Mucosa of descending colon (tissue), 3 donors: ENCODE measurements at places on chromosomes 12 and 14.
A peak's percentile ranks its signal among the peaks of the same experiment; 100 is the strongest.

DNA sequence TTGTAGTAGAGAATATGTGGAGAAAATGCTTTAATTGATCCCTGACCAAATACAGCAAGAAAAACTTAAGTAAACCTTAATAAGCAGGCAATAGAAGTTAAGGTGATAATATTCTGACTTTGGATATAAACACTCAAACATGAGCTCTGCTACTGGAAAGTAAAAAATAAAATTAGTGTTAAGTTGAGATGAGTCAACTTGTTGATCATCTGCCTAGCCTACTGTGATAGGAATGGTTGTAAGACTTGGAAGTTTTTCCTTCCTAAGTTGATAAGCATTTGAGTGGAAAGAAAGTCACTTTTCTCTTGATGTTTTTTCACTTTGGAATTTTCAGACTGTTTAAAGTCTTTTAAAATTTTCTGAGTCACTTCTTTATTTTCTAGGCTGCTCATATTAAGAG lies 26.0 kb downstream of the ADIPOR2 start:
- DNase-seq, result no peak

- DNase-seq, result no peak
Observed at GRCh38 chr12:42524716-42525115, 64.8 kb downstream of the PRICKLE1 start.

- no peak for DNase-seq
Observed at GRCh38 chr14:22025879-22026278, 352.3 kb upstream of the OR4E1 start.

DNA sequence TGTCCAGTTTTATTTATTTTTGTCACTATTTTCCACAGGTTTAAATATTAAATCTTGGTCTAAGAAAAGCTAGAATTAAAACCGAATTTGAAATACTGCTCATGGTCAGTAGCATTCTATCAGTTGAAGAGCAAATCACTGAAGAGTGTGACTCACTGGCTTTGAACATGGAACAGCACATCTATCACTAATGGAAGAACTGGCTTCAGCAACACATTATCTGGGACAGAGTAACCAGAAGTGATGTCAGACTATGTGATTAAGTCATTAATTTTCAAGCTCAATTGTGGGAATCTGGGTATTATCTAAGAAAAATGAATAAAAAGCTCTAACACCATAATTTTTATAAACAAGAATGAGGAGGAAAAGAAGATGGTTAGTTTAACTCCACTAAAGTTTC lies 527.5 kb downstream of the TMTC2 start:
- no peak for DNase-seq

DNA sequence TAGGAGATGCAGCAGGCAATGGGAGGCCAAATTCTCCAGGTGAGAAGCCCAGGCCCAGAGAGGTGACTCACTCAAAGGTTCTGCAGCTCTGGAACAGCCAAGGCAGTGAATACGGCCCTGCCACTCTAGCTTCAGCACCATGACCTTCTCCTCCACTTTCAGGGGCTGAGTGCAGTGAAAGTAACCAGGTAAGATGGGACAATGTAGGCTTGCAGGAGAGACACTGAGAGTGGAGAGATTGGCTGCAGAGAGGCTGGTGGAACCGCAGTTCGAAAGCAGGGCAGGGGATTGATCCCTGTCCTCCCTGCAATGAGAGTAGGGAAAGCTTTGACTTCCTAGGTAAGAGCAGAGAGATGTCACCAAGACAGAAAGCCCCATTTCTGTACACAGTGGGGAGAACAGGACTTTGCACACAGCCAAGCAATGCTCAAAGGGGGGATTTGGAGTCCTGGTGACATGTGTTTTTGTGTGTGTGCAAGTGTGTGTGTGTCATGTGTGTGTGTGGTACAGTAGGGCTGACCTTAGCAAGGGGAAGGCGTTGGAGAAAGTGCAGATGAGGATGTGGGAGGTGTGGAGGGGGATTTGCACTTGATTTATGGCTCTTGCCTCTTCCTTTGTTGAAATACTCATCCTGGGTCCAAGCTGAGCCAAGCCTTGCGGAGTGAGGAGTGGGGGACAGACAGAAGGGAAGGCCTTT lies 12.7 kb downstream of the DHRS2 start:
- no peak for DNase-seq

DNA sequence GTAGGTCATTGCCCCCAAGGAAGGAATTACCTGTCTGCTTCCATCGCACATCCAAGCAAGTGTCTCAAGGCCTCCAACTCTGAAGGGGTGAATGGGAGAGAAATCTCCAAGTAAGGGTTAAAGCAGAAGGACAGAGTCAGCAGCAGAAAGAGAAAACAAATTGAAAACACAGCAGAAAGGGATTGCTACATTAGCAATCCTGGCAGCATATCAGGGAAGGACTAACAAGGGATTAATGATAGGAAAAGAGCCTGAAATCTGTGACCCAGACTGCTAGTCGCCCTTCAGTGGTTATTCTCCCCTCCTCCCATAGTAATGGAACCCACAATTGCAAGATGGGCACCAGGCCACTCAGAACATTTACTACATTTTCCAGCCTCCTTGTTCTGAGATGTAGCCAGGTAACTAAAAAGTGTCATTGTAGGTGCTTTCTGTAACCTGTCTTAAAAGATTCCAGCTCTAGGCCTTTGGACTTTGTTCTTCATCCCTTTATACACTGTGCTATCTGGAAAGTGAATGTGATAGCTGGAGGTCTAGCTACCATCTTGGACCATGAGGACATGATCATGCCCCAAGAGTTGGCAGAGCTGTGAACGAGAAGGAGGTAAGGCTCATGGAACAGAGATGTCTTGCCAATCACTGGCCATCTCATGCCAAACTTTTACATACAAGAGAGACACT lies 36.0 kb downstream of the MAP3K9 start:
- DNase-seq, result no peak

GRCh38 chr14:68779761-68780323 lies 13.0 kb downstream of the ZFP36L1 start:
- DNase-seq, result no peak

GRCh38 chr12:131379738-131380137 lies 331.2 kb upstream of the SFSWAP start:
- DNase-seq, result no peak

DNA sequence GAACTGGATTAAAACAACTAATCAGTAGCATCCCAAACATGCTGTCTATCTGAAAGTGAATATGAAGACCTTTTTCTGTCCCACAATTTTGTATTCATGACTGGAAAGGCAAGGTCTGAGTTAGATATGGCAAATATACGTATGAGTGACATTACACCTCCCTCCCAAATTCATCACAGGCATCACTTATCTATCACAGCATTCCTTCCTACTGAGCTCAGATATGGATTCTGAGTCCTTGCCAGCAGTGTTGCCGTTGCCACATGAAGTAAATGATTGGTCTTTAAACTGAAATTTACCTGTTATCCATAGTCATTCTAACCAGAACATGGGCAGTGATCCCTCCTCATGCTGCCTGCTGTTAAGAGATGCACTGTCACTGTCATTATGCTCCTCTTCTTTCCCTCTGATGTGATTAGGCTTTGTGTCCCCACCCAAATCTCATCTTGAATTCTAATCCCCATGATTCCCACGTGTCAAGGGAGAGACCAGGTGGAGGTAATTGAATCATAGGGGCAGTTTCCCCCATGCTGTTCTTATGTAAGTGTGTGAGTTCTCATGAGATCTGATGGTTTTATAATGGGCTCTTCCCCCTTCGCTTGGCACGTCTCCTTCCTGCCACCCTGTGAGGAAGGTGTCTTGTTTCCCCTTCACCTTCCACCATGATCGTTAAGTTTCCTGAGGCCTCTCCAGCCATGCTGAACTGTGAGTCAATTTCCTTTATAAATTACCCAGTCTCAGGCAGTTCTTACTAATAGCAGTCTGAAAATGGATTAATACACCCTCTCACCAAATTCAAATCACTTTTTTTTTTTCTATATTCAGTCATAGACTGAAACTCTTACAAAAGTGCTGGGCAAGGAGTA lies 288.4 kb downstream of the NUAK1 start:
- DNase-seq, result no peak

DNA sequence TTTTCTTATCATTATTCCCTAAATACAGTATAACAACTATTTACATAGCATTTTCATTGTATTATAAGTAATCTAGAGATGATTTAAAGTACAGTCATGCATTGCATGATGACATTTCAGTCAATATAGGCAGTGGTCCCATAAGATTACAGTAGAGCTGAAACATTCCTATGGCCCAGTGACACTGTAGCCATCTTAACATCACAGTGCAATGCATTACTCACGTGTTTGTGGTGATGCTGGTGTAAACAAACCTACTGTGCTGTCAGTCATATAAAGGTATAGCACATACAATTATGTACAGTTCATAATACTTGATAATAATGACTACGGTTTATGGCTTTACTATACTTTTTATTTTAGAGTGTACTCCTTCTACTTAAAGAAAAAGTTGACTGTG lies 13.3 kb downstream of the LLPH start:
- DNase-seq, result no peak

- DNase-seq, result peak; percentile 29
Observed at GRCh38 chr12:69415471-69416275, 54.5 kb upstream of the FRS2 start.

DNA sequence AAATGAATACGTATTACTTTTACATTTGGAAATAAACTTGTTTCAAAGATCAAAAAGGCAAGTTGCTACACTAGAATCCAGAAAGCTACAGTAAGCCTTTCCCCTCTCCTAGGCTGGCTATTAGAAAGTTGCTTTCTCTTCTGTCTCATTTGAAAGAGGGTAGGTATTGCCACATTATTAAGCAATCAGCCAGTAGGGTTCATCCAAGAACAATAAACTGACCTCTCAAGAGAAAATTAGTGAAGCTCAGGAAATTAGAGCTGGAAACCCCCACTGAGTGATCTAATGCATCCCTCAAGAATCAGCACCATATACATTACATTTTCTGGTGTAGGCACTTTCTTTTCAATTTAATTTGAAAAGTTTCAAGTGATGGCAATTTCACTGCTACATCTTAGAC lies 4.5 kb upstream of the TMEM233 start:
- DNase-seq, result no peak

GRCh38 chr12:114444422-114445279 lies 38.7 kb upstream of the TBX5 start:
- DNase-seq, result no peak

DNA sequence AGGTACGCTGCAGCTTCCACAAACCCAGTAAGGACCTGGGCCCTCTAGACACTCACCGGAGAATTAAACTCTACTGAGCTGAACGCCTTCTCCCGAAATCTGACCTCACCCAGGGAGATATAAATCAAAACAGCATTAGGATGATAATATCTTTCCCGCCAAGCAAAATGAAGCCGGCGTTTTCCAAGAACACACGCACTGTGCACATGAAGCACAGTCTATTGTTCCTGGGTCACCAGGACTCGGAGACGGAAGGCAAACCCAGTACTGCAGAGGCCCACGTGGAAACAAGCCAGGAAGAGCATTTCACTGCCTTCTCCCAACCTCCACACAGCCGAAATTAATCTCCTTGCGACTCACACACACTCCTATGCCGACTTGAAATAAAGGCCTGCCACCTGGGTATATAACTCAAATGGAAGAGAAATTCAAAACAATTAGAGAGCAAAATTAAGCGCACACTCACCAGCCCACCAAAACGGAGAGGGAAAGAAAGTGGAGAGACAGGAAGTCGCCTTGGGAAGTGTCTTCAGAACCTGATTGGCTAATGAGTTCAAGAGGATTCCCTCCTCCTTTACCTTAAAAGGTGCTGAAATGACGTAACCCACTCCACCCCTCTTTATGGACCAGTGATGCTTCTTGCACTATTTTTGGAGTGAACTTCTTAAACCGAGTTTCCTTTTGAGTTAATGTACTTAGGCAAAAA lies at the start of gene CCNB1IP1:
CCNB1IP1 (minus strand) TSS at position 492 of the 706 bp plus-strand sequence. CDS start 16,756 bp downstream, outside the sequence.
- DNase-seq, result no peak

DNA sequence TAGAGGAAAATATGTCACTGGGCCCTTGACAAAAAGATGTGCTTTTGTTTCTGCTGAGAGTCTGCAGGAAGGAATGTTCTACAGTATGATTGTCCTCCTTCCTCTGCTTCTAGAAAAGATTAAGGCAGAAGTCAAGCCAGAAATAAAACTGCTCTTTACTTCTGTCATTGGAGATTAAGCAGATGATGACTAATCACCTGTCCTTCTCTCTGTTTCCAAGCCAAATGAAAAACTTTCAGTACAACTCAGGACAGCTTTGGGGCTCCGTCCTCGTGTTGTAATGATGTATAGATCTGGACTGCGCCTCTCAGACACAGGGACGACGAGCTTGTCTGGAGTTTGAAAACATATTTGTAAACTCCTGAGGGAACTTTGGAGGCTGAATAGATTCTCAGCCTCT lies 159.3 kb downstream of the DYRK2 start:
- no peak for DNase-seq

- no peak for DNase-seq
Observed at GRCh38 chr14:85798856-85799255, 268.9 kb downstream of the FLRT2 start.

GRCh38 chr12:6076346-6076745 lies 48.1 kb downstream of the VWF start:
- DNase-seq, result no peak

GRCh38 chr14:70934502-70935134 lies 27.4 kb downstream of the PCNX1 start:
- DNase-seq, result no peak

GRCh38 chr14:32189811-32190210 lies 12.0 kb upstream of the RNU6-7 start:
- DNase-seq, result no peak

DNA sequence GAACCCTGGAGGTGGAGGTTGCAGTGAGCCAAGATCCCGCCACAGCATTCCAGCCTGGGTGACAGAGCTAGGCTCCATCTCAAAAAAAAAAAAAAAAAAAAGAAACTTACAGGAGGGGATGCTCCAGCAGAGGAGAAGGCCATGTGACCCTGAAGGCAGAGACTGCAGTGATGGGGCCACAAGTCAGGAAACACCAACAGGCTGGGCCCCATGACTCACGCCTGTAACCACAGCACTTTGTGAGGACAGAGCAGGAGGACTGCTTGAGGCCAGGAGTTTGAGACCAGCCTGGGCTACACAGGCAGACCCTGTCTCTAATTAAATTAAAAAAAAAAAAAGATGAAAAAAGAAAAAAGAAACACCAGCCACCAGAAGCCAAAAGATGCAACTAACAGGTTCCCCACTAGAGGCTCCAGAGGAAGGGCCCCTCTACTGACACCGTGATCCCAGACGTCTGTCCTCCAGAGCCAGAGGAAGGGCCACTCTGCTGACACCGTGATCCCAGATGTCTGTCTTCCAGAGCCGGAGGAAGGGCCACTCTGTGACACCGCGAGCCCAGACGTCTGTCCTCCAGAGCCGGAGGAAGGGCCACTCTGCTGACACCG lies 9.1 kb upstream of the GLT1D1 start:
- no peak for DNase-seq

DNA sequence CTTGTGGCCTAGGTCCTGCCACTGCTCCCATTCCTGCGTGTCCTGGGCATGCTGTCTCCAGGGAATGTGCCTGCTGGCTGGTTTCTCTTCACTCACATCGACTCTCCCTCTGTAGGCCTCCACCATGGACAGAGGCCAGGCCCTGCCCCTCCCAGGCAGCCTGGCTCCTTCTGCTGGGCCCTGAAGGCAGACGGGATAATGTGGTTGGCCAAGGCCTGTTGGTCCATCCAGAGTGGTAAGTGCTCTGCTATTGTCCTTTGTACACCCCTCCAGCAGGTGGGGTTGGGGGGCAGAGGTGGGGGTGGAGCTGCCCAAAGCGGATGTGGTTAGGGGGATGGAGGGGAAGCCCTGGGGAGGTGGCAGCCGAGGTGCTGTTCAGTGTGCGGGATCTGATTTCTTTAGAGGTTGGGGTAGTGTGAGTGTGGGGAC lies 9.5 kb upstream of the NR4A1 start:
- no peak for DNase-seq

- DNase-seq, result no peak
Observed at GRCh38 chr12:28425526-28425925, 235.3 kb downstream of the CCDC91 start.
